ENCODE measurements at places on chromosomes 2 and 18. TPM values are rescaled to one million over a fixed set of nuclear protein-coding genes. Genes with fewer than 3 reads are reported as not detected.

Gene HSPD1
- 181 TPM for total RNA-seq

Gene UGT1A10
- 0.10 TPM for total RNA-seq

Gene STEAP3
- total RNA-seq = 18.4 TPM

Gene STAMBP
- 29.1 TPM for total RNA-seq

Gene CAD
- 37.3 TPM for total RNA-seq

Gene IL1RN
- not detected for total RNA-seq

Gene CPO
- total RNA-seq = not detected

All from smooth muscle cell of the pulmonary artery (primary cell).